ENCODE measurements at places on chromosomes 5 and 9.

GRCh38 chr5:81838307-81838906, 87.5 kb upstream of the SSBP2 start:
- DNase-seq, result no peak

DNA sequence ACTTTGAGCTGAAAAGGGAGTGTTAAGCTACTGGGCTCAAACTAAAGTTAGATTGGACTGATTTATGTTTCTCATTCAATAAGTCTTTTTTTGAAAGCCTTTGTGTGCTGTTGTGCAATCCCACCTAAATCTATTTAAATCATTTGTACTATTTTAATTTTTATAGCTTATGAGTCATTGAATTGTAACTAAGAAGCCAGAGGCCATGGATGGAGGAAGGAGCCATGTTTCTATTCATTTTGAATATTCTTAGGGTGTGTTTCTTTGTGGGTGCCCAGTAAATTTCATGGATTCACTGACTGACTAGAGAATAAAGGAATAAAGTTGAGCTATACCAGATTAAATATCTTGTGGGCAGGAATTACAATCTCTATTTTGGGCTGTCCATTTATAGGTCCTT, 238.5 kb downstream of the KIF4B start:
- DNase-seq, result no peak

- DNase-seq, result no peak
These were observed 151.8 kb downstream of the SMC2 start for GRCh38 chr9:104245925-104246324.

DNA sequence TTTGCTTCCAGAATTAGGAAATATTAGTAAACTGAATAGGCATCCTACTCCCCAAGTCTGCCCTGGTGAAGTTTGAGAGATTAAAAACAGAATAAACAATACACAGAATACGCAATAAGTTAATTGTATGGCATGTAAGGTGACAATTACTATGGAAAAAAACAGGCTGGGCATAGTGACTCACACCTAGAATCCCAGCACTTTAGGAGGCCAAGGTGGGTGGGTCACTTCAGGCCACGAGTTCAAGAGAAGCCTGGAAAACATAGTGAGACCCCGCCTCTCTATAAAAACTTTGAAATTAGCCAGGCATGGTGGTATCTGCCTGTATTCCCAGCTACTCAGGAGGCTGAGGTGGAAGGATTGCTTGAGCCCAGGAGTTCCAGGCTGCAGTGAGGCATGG, 64.2 kb upstream of the SUSD1 start:
- no peak for DNase-seq

GRCh38 chr9:12441506-12441905, 251.7 kb upstream of the TYRP1 start:
- no peak for DNase-seq

DNA sequence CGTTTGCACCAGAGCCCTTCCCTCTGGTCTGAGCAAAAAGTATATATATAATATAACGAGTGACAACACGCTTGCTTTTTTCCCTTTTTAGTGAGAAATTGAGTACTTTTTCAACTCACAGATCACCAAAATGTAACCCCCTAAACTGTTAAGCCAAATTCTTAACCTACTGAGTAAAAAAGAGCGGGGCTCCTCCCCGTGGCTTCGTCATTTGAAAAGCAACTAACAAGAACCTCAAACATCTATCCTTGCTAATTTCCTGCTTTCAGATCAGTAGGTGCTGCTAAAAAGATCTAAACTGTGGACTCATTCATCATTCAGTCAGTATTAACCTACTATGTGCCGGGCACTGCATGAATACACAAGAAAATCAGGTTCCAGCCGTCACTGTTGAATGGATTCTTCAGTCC, 1.0 kb upstream of the PTBP3 start:
- no peak for DNase-seq

Data from D721Med (cell line).